ENCODE measurements at places on chromosomes 3 and 15. TPM values are rescaled to one million over a fixed set of nuclear protein-coding genes. Genes with fewer than 3 reads are reported as not detected.

The ZKSCAN7 gene
- 1.2 TPM for total RNA-seq

DNA sequence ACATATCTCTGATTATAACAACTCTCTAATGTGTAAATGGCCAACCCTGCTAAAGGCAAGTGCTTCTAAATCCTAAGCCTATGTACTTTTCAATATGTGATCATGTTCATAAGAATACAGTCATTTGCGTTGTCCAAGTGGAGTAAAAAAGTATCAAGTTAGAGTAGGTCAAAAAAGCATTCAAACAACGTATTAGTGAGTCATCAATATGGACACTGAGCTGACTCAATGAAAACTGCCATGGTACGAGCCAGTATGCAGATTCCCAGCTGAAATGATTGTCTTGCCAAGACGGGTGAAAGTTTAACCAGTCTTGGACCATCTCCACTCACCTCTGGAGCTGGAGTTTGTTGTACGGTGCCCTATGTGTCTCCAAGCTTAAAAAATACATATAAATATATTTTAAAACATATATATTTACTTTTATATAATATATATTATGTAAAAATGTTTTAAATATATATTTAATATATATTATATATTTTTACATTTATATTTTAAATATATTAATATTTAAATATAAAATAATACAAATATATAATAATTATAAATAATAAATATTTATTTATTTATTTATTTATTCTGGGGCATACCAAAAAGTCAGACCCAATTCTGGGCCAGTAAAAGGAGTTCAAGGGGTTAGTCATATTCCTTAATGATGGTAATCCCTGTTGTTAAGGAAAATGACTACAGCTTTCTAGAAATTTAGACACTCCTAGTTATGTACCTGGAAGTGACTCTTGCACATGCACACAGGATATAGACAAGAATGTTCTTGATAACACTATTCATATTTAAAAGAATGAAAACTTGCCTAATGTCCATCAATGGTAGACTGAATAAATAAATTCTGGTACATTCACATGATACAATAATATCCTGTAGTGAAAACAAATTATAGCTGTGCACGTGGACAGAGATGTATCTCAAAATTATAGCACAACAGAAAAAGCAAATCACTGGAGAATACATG lies 27.2 kb downstream of the PLSCR4 start:
- no peak for DNase-seq

DNA sequence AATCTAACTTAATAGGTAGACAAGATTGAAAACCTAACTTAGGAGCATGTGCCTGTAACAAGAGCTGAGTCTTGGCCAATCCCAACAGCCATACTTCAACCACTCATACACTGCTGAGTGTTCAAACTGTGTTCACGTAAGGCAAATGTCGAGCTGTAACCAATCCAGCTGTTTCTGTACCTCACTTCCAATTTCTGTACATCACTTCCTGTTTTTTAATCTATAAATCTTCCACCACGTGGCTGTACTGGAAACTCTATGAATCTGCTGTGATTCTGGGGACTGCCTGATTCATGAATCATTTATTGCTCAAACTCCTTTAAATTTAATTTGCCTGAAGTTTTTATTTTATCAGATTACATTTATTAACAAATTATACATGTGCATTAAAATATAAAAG lies 44.6 kb upstream of the NEDD4 start:
- DNase-seq: no peak

DNA sequence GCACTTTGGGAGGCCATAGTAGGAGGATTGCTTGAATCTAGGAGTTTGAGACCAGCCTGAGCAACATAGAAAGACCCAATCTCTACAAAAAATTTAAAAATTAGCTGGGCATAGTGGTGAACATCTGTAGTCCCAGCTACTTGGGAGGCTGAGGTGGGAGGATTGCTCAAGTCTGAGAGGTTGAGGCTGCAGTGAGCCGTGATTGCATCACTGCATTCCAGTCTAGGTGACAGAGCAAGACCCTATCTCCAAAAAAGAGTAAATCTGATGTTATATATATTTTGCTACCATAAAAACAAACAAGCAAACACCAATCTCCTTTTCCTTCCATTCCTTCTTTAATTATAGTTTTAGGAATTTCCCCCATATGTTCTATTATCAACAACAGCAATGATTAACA lies 74.2 kb upstream of the RNU6-1 start:
- no peak for DNase-seq

DNA sequence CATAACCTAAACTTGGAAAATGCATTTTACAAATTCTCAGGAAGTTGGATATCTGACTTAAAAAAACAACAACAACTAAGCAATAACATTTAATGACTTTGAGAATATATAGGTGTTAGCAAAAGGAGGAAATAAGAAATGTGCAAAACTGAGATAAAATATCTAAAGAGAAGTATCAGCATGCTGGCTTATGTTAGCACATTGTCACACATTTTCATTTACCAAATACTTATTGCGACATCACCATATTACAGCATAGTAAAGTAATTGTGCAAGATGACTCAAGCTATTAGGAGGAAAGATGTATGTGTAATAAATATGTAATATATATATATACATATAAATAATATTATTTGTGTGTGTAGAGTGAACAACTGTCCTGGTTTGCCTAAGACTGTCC lies 9.2 kb downstream of the PTX3 start:
- DNase-seq: no peak

Data from psoas muscle (tissue), 8 donors.